ENCODE measurements at places on chromosomes 3 and 15.

- DNase-seq: no peak
These were observed 503.3 kb upstream of the CFAP20DC start for GRCh38 chr3:59553076-59553475.

DNA sequence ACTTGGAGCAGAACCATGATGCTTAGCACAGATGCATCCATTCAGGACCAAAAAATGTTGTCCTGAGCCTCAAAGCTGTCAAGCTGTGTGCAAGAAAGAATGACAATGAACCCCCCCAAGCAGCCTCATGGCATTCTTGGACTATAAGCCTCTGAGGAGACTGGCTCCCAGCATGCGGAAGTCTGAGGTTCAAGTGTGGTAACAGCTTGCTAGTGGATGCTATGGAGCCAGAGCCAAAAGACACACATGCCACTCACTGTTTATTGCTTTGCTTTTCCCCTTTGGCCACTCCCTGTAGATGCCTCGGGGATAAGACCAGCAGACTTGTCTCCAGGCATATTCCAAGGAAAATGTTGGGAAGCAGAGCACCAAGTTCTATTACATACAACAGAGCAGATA, 38.2 kb upstream of the SNRK start:
- peak; percentile 28 for DNase-seq

GRCh38 chr15:45326280-45326679, 52.1 kb downstream of the GATM start:
- no peak for DNase-seq

DNA sequence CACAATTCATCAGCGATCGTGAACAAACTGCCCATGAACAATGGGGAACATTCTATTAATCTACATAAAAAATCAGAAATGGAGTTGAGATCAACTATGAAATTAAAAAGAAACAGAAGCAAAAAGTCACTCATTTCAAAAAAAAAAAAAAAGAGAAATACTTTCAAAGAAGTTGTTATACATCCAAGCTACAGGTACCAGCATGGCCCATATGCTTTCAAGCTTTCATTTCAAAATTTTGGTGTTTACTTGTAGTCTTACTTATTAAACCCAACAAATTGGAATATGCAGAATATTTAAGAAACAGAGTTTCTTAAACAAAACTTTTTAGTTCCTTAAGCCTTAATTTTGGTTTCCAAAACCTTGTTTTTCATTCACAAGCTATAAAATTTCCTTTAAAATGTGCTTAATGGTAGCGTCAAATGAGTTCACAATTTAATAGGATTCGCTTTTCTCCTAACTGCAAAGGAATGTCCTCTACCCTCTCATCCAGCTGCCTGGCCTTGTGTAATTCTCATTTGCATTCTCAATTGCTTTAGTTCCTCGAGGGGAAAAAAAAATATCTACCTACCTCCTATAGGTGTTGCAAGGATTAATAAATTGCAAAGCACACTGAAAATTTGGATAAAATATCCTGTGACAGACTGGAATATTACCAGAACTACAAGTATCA, 565.2 kb downstream of the ROBO1 start:
- no peak for DNase-seq

DNA sequence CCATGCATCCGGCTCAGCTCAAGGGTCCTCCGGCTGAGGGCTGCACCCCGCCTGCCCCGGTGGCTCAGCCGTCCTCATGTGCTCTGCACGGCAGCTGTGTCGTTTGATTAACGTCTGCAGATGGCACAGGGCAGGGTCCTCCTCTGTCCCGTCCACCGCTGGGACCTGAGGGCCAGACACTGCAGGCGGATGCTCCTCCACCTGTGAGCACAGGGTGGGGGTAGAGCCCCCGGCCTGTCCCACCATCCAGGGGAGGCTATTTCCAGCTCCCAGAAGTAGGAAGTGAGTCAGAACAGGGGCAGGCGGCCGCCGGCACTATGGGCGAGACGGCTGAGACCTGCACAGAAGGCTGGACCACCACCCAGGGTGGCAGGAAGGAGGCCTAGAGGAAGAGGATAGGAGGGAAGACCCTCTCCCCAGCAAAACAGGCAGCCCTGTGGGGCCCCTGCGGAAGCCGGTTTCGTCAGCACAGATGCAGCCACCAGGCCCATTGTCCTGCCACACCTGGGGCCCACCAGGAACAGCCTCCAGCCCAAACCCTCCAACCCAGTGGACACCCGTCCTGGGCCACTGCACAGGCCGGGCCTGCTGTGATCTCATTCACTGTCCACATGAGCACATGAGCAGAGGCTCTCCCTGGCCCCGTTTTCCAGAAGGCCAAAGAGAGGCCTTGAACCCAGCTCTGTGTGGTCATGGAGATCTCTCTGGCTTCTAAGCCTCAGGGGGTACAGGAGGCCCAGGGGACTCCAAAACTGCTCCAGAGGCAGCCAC, 12.6 kb upstream of the PLXND1 start:
- DNase-seq: no peak

DNA sequence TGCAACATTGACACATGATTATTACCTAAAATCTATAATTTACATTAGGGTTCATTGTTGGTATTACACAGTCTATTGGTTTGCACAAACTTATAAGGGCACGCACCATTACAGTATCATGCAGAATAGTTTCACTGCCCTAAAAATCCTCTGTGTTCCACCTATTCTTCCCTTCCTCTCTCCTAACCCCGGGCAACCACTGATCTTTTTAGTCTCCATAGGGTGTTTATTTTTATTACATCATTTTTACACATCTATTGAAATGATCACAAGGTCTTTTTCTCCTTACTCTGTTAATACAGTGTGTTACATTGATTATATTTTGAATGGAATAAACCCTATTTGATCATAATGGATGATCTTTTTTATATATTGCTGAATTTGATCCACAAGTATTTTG, 15.5 kb upstream of the ECT2 start:
- no peak for DNase-seq

GRCh38 chr3:65196663-65197062, 508.9 kb upstream of the ADAMTS9 start:
- no peak for DNase-seq

DNA sequence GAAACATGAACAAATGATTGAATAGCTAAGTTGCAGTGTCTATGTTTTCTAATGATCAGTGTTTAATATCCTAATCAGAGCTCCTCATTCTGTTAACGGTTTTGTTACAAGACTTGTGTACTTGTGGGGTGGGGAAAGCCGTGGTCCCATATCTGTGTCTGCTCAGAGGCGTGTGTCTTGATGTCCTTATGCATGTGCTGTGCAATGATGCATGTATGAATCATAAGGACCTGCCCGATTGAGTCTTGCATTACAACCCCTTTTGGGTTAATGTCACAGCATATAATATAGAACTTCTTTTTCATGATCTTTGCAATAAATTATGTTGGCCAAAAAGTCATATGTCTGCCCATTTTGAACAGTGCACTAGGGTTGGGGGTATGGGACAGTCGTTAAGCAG, 233.4 kb downstream of the ITPR1 start:
- no peak for DNase-seq

- no peak for DNase-seq
These were observed 324.7 kb upstream of the RGMA start for GRCh38 chr15:93413745-93414144.

DNA sequence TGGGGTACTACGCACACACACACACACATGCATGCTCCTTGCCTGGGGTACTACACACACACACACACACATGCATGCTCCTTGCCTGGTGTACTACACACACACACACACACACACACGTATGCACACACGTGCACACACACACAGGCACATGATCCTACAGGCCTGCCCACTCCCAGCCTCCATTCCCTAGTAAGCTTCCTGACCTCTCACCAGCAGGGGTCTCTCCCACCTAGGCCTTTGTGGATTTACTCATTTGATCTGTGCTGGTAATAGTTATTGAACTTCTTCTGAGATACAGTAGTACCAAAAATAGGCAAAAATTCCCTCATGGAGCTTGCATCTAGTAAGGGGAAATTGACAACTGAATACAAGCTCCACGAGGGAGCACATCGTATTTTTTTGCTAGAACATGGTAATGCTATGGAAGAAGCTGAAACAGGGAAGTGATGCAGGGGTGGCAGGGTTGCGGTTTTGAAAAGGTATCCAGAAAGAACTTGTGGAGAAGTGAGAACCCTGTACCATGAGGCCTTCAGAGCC, 19.1 kb downstream of the TTC21A start:
- DNase-seq: no peak

DNA sequence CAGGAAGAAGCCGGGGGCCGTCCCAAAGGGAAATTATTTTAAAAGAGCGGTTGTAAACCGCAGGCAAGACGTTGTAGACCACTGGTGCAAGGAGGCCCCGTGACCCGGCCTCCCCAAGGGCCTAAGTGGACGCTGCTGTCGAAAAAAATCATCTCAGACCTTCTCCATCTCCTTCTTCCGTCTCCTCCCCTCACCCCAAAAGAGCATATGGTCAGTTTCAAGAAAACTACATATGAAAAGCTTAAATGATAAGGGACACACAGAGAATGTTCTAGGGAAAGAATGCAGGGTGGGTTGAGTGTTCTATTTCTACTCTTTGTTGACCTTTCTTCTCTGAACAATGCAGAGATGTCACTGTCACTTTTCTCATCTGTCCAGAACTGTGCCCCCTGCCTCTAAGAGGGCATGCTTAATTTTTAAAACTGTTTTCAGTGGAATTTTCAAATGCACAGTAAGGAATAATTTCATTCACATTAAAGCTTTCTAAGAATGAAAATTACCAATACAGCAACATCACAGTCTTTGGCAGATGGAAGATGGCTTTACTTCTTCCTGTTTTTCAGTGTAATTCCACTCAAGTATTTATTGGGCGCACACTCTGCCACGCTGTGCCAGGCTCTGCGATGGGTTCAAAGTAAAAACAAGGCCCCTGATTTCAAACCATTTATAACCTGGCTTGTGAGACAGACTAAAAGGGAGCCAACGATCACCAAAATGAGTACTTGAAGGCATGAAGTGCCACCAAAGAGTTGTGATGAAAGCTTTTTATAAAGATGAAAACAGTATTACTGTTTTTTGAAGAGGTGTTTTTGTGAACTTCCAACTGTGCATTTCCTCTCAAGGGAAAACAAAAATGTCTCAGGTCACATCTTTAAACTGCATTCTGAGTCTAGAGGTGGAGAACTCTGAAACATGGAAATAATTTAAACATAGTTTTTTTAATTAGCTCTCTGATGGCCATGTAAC, 891 bp upstream of the TOP2B start:
- DNase-seq: no peak

DNA sequence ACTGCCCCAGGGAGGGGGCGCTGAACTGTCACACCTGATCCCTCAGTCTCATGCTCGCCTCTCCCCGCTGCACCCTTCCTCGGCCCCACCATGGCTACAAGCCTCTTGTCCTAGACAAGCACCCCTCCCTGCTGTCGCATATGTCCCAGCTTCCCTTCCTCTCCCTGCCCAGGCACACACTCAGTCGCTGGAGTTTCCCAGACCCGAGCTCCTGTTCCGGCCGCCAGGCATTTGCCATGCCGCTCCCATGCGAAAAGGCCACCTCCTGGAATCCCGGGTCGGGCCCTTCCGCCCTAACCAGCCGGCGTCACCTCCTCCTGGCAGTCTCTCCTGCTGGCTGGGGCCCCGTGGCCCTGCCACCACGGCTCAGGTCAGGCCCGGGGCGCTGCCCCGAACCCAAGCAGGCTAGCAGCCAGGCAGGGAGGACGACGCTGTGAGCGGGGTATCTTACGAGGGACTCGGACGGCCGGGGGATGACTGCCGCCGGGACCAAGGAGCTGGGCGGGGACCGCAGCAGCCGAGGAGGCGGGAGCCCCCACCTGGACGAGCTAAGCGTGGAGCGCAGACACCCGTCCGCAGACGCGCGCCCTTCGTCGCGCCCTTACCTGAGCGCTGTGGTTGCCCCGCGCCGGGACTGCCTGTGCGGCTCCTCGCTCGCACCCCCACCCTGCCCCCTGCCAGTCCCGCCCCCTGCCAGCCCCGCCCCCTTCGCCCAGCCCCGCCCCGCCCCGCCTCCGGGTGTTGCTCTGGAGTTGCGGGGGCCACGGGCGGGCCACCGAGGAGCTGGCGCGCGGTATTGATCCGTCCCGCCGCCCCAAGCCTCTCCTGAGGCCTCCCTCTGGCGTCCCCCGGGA, at the start of gene ALS2CL:
Gene ALS2CL, minus strand, starts transcription at position 642 of the 854 bp plus-strand sequence. CDS start 4,239 bp downstream, outside the sequence.
- DNase-seq: no peak

GRCh38 chr3:152377184-152377570, 108.4 kb downstream of the MBNL1 start:
- no peak for DNase-seq

GRCh38 chr3:150736316-150736719, 26.7 kb downstream of the SIAH2 start:
- DNase-seq: no peak

GRCh38 chr3:186824430-186825139, 17.9 kb upstream of the ADIPOQ start:
- DNase-seq: no peak

GRCh38 chr3:188008582-188009213, 145.3 kb upstream of the LPP start:
- no peak for DNase-seq

DNA sequence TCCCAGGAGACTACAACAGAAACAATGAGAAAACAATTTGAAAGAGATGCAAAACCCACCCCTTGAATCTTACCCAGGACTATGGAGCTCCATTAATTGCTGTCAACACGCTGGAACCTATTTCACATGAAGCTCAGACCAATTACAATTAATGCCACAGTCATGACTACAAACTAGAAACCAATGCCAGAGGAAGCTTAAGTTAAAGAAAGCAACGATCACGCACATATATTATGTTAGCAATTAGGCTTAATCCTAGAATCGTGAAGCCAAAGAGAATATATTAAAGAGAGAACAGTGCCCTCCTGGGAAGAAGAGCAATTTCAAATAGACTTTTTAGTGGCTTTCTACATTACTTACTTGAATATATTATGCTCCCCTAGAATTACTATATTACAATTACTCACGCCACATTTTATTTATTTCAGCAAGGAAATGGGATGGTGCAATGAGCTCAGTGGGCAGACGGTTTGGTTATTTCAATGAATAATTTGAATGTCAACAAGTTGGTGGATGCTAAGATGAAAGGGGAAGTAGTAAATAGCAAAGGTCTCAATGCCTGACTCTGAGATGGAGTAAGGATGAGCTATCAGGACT, 125.5 kb downstream of the GREM1 start:
- peak; percentile 81 for DNase-seq

- peak; percentile 81 for DNase-seq
These were observed at the start of gene FSTL1 for GRCh38 chr3:120450600-120451271. Gene FSTL1 (minus strand): TSS chr3:120450992. CDS start chr3:120450746, 246 bp downstream.

GRCh38 chr3:126518779-126519177, 1.2 kb upstream of the UROC1 start:
- no peak for DNase-seq

DNA sequence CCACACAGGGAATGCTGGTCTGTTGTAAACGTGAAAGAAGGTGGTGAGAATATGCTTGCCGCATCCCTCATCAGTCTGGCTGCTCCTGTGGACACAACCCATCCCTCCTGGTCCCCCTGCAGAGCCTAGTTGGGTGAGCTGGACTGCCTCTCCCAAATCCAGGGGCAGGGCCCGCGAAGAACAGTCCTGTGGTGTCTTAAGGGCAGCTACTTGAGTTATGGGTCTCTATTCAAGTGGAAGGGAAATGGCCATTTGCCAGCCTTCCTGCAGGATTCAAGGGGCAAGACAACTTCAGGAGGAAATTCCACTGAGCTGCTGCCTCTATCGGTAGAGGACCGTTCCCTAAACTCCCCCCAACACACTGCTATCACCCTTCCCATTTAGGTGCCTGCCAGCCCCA, 98.9 kb downstream of the IQSEC1 start:
- DNase-seq: no peak

- no peak for DNase-seq
These were observed 686 bp downstream of the VPS8 start for GRCh38 chr3:184812662-184813042.

Data from spinal cord (tissue), 10 donors.